ENCODE measurements at places on chromosomes 11 and 22.
A peak's percentile ranks its signal among the peaks of the same experiment; 100 is the strongest.

GRCh38 chr11:75583718-75584658 lies 21.9 kb downstream of the SERPINH1 start:
- no peak for DNase-seq

DNA sequence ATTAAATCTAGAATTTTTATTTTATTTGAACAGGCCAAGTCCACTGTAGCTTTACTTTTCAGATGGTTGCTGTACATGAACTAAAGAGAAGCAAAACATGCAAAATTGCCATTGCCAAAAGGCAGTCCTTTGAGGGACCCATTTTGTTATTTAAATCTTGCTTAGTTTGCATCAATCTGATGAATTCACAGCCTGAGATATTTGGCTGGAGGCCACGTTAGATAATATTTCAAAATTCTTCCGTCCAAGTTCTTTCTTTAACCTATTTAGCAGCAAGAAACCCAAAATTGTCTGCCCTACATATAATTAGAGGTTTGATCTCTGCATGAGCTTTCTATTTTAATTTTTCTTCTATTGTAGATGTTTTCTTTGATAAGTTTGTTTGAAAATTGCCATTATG lies 1706.9 kb upstream of the RAG2 start:
- DNase-seq, result no peak

- peak; percentile 85 for DNase-seq
Measured at GRCh38 chr11:117817368-117818040, 7.0 kb downstream of the FXYD2 start.

DNA sequence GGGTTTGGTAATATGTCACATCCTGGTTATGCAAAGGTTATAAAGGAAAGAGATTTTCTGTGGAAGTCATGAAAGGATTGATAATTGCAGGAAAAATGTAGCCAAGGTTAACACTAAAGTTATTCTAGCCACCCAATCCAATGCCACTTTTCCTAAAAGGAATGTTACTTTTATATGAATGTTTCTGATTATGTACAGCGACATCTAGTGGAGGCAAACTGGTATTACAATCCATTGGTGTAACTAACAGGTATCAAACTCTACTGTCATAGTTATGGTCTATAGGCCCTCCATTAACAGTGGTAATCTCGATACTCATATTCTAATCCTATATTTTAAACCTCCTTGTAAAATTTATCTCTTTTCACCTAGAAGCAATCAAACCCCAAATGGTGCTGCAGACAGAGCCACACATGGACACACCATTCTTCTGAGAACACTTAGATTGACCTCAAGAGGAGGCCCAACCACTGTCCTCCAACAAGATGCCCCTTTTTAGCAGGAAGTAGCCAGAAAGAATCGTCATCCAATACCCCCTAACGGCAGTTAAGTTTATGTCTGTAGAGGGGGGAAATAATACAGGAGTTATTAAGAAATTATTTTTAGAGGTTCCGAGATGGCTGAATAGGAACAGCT lies 74.9 kb upstream of the RAG2 start:
- DNase-seq, result no peak
